Thyroid gland (tissue), 4 donors: ENCODE measurements at places on chromosomes 12 and 14. TPM values are rescaled to one million over a fixed set of nuclear protein-coding genes. Genes with fewer than 3 reads are reported as not detected.

- DNase-seq, result no peak
- H3K4me3 ChIP-seq, result no peak overlapping the region
- H3K27me3 ChIP-seq, result no peaks in the 10 kb centered on the region
- H3K4me1 ChIP-seq, result peaks cover 9% of the 10 kb centered on the region
- no peak overlapping the region for H3K27ac ChIP-seq
These were observed 119.1 kb upstream of the EGLN3 start for GRCh38 chr14:34069854-34070582.

DNA sequence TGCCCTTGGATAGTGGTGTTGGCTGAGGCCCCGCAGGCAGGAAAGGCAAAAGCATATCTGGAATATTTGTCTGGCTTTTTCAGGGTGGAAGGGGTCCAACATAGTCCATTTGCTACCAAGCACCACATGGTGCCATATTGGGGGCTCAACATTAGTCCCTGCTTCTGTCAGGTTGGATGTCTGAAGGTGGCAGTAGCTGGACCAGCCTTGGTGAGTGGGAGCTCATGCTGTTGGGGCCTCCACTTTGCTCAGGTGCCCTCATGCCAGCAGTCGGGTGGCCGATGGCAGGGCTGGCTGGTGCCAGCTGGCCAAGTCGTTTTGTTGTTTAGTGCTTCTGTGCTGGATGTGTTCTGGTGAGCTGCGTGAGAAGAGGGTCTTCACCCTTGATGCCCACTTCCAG, 135.3 kb downstream of the PAPOLA start:
- H3K4me3 ChIP-seq, result no peak overlapping the region
- H3K27me3 ChIP-seq, result no peaks in the 10 kb centered on the region
- no peaks in the 10 kb centered on the region for H3K4me1 ChIP-seq
- DNase-seq, result no peak

DNA sequence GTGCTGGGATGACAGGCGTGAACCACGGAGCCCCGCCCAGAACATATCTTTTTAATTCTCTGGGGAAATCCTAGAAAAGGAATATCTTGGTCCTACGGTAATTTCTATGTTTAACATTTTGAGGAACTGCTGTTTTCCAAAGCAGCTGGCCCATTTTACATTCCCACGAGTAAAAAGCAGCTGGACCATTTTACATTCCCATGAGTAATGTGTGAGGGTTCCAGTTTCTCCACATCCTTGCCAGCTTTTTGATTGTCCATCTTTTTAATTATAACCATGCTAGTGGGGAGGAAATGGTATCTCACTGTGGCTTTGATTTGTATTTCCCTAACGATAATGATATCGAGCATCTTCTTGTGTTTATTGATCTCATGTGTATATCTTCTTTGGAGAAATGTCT, 4.4 kb upstream of the P2RX4 start:
- H3K36me3 ChIP-seq, result no peaks in the 10 kb centered on the region
- no peak overlapping the region for H3K27ac ChIP-seq
- H3K4me1 ChIP-seq, result peaks cover under 1% of the 10 kb centered on the region
- no peaks in the 10 kb centered on the region for H3K27me3 ChIP-seq
- no peak overlapping the region for H3K4me3 ChIP-seq
- no peak for DNase-seq

The KRT82 gene
- total RNA-seq, result not detected

GRCh38 chr12:66354291-66354690, 52.0 kb downstream of the HELB start:
- no peak overlapping the region for H3K27ac ChIP-seq
- DNase-seq, result peak; percentile 6
- no peaks in the 10 kb centered on the region for H3K27me3 ChIP-seq

DNA sequence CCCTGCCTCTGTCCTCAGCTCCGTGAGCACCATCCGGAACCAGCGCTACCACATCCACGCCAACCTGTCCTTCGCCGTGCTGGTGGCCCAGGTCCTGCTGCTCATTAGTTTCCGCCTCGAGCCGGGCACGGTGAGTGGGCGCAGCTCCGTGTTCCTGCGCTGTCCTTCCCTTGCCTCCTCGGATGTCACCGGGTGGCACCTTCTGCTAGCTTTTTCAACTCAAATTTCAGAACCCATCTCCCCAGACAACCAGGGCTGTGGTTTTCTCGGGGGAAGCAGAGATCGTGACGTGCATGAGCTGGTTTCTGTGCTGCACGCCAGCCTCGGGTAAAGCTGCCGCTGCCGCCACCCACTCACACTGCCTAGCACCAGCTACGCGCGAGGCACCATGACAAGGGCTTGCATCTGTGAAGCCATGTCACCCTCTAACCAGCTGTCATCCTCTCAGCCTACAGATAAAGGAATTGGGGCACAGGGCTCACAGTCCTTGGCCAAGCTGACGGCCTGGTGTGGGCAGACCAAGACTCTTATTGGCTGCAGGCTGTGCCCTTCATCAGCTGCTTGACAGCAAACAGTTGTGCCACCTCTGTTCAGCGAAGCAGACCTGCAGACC, 152.1 kb downstream of the ADGRD1 start:
- H3K36me3 ChIP-seq, result no peaks in the 10 kb centered on the region
- H3K4me3 ChIP-seq, result no peak overlapping the region
- no peaks in the 10 kb centered on the region for H3K27me3 ChIP-seq
- DNase-seq, result no peak
- no peak overlapping the region for H3K27ac ChIP-seq

GRCh38 chr14:104697892-104698583, 8.6 kb downstream of the INF2 start:
- peaks cover 21% of the 10 kb centered on the region for H3K4me1 ChIP-seq
- peak; percentile 26 for DNase-seq
- H3K27me3 ChIP-seq, result no peaks in the 10 kb centered on the region
- no peak overlapping the region for H3K27ac ChIP-seq
- H3K36me3 ChIP-seq, result peaks cover 1% of the 10 kb centered on the region
- no peak overlapping the region for H3K4me3 ChIP-seq

GRCh38 chr12:93009533-93009932, 80.4 kb upstream of the EEA1 start:
- no peaks in the 10 kb centered on the region for H3K27me3 ChIP-seq
- no peak overlapping the region for H3K4me3 ChIP-seq
- no peaks in the 10 kb centered on the region for H3K36me3 ChIP-seq

The RNASE1 gene
- total RNA-seq, result 69.0 TPM

The ZNF605 gene
- total RNA-seq, result 24.5 TPM

DNA sequence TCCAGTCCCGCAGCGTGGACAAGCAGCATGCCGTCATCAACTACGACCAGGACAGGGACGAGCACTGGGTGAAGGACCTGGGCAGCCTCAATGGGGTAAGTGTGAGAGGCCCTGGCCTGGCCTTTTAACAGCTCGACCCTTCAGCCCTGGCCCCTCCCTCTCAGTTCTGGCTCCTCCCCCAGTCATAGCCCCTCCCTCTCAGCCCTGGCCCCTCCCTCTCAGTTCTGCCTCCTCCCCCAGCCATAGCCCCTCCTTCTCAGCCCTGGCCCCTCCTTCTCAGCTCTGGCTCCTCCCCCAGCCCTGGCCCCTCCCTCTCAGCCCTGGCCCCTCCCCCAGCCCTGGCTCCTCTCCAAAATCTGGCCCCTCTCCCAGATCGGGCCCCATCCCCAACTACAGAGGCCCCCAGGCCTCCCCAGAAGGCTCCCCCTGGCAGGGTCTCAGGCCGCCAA, 11.2 kb downstream of the CEP170B start:
- no peak overlapping the region for H3K27ac ChIP-seq
- no peak overlapping the region for H3K4me3 ChIP-seq
- no peak for DNase-seq
- no peaks in the 10 kb centered on the region for H3K27me3 ChIP-seq

The PLA2G1B gene
- total RNA-seq, result not detected

DNA sequence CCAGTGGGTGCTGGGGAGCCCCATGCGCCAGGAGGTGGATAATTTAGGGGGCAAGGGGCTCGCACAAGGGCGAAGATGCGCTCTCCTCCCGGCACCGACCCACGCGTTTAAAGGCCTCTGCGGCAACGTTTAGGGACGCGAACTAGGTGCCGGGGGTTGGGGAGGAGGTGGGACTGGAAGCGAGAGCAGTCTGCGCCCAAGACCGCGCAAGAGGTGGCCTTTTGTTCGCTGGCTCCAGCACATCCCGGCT, 1.3 kb downstream of the SLC38A1 start:
- H3K4me3 ChIP-seq, result peak overlapping the region; percentile 24
- H3K27me3 ChIP-seq, result no peaks in the 10 kb centered on the region
- peak overlapping the region; percentile 89 for H3K27ac ChIP-seq
- peaks cover 38% of the 10 kb centered on the region for H3K4me1 ChIP-seq

- no peak overlapping the region for H3K27ac ChIP-seq
- H3K4me3 ChIP-seq, result no peak overlapping the region
- peaks cover 14% of the 10 kb centered on the region for H3K4me1 ChIP-seq
- H3K27me3 ChIP-seq, result no peaks in the 10 kb centered on the region
- no peaks in the 10 kb centered on the region for H3K36me3 ChIP-seq
- no peak for DNase-seq
These were observed 9.1 kb downstream of the B4GALNT3 start for GRCh38 chr12:468671-469389.

The SERPINA1 gene
- 21.3 TPM for total RNA-seq

- DNase-seq, result no peak
- no peak overlapping the region for H3K27ac ChIP-seq
- H3K27me3 ChIP-seq, result peaks cover 3% of the 10 kb centered on the region
- no peak overlapping the region for H3K4me3 ChIP-seq
- no peaks in the 10 kb centered on the region for H3K36me3 ChIP-seq
- peaks cover 14% of the 10 kb centered on the region for H3K4me1 ChIP-seq
These were observed 5.0 kb upstream of the CYP46A1 start for GRCh38 chr14:99679111-99679510.

- no peak for DNase-seq
- H3K4me1 ChIP-seq, result no peaks in the 10 kb centered on the region
- no peak overlapping the region for H3K4me3 ChIP-seq
- H3K36me3 ChIP-seq, result no peaks in the 10 kb centered on the region
- no peak overlapping the region for H3K27ac ChIP-seq
- no peaks in the 10 kb centered on the region for H3K27me3 ChIP-seq
These were observed 249.3 kb downstream of the ATP23 start for GRCh38 chr12:58190618-58191017.

The PDE3A gene
- total RNA-seq, result 9.9 TPM

DNA sequence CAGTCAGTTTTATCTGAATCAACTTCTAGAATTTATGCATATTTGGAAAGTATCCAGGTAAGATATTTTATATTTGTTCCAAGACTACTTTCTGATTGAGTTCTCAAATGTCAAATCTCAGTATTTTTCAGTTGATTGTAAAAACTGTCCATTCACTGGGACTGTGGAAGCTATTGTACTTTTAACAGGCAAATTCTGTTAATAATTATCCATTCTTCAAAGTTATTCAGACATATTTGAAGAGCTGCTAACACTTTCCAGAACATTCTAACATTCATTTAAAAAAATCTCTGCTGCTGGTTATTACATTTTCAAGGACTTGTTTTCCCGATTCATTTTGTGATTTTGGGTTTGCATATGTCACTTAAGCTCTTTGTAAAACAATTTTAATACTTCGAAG, 59.7 kb downstream of the PIK3C2G start:
- no peaks in the 10 kb centered on the region for H3K4me1 ChIP-seq
- H3K36me3 ChIP-seq, result no peaks in the 10 kb centered on the region
- no peak for DNase-seq
- H3K27ac ChIP-seq, result no peak overlapping the region
- no peaks in the 10 kb centered on the region for H3K27me3 ChIP-seq

- no peak within 1 kb of the TSS for H3K27ac ChIP-seq
- no peak for DNase-seq
- no peaks in the 10 kb centered on the region for H3K36me3 ChIP-seq
- no peaks in the 10 kb centered on the region for H3K27me3 ChIP-seq
- no peak within 1 kb of the TSS for H3K4me3 ChIP-seq
- no peaks in the 10 kb centered on the region for H3K4me1 ChIP-seq
These were observed at the start of gene CD163 for GRCh38 chr12:7503686-7504415. TSS of gene CD163 (minus strand) at chr12:7503777. CDS start at chr12:7503690, 87 bp downstream.

- no peaks in the 10 kb centered on the region for H3K27me3 ChIP-seq
- peaks cover 100% of the 10 kb centered on the region for H3K4me1 ChIP-seq
- H3K27ac ChIP-seq, result peak overlapping the region; percentile 47
- H3K36me3 ChIP-seq, result no peaks in the 10 kb centered on the region
These were observed 7.8 kb downstream of the CTDSP2 start for GRCh38 chr12:57838594-57839302.

DNA sequence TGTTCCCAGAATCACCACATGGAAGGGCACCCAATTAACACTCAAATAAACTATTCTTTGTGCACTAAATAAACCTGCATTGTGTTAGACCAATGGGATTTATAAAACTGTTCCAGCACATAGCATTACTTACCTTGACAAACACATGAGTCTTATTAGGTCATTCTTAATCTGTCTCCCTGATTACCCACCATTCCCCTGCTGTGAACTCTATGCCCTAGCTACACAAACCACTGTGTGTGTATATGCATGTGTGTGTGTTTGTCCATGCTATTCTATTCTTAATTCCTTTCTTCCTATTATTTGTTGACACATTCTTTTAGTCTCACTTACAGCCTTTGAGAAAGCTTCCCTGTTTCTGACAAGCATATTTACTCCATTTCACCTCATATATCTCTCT, 303.6 kb upstream of the GARIN6 start:
- no peaks in the 10 kb centered on the region for H3K4me1 ChIP-seq
- no peak overlapping the region for H3K4me3 ChIP-seq
- no peaks in the 10 kb centered on the region for H3K36me3 ChIP-seq
- DNase-seq, result no peak
- H3K27ac ChIP-seq, result no peak overlapping the region
- H3K27me3 ChIP-seq, result no peaks in the 10 kb centered on the region

The IRF9 gene
- 71.6 TPM for total RNA-seq

DNA sequence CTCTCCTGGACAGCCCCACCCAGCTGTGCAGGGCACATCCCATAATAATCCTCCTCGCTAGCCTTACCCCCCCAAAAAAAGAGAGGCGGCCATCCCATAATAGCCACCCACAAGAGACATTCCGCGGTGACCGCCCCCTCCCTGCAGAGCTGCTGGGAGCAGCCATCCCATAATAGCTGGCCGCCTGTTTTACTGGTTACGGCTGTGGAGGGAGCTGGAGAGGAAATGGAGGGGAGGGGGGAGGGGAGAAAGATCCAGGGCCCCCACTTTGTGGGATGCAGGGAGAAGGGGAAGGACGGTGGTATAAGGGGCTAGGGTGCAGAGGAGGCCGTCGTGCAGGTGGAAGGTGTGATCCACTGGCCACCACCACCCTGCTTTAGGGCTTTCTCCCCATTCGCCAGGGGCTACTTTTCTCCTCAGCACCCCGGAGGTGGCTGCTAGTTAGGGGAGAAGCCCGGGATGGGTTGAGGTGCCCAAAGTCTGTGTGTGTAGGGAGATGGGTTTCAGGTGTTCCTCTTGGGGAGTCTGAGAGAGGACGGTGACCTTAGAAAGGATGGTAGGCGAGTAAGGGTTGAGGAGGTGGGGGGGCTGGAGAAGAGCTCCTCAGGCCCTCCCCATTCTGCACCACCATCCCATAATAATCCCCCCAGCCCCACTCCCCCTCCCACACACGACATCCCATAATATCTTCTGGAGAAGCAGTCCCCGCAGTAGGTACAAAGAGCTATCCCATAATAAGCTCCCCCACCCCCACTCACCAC, 6.0 kb upstream of the CHD4 start:
- peak; percentile 83 for DNase-seq
- peak overlapping the region; percentile 98 for H3K27ac ChIP-seq
- no peaks in the 10 kb centered on the region for H3K36me3 ChIP-seq
- peaks cover 23% of the 10 kb centered on the region for H3K4me1 ChIP-seq
- no peaks in the 10 kb centered on the region for H3K27me3 ChIP-seq

GRCh38 chr12:21296751-21297406, 37.8 kb downstream of the SLCO1A2 start:
- DNase-seq, result no peak
- no peaks in the 10 kb centered on the region for H3K27me3 ChIP-seq
- H3K4me3 ChIP-seq, result no peak overlapping the region
- H3K36me3 ChIP-seq, result no peaks in the 10 kb centered on the region
- no peaks in the 10 kb centered on the region for H3K4me1 ChIP-seq

GRCh38 chr12:118537481-118537917, 161.1 kb downstream of the SUDS3 start:
- no peaks in the 10 kb centered on the region for H3K4me1 ChIP-seq
- H3K4me3 ChIP-seq, result no peak overlapping the region
- no peaks in the 10 kb centered on the region for H3K27me3 ChIP-seq
- no peaks in the 10 kb centered on the region for H3K36me3 ChIP-seq
- H3K27ac ChIP-seq, result no peak overlapping the region
